ENCODE measurements at places on chromosomes 2 and 18.

DNA sequence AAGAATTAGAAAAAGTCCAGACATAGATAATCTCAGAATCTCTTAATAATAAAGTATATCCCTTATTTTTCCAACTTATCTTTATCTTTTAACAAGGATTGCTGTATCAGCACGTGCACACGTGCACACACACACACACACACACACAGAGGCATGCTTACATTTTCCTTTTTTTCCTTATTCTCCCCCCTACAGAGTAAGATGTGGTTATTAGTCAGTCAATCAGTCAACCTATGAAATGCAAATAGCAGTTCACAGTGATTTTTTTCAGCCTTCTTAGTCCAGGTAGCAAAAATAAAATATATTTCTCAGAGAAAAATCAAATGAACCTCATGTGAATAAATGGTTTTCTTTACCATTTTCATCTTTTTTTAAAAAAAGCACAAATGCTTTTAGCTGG is 506.2 kb upstream of the SLC39A10 start:
- no peak for DNase-seq

- DNase-seq, result peak; percentile 33
Observed at GRCh38 chr2:111946294-111947114, 48.1 kb downstream of the MERTK start.

DNA sequence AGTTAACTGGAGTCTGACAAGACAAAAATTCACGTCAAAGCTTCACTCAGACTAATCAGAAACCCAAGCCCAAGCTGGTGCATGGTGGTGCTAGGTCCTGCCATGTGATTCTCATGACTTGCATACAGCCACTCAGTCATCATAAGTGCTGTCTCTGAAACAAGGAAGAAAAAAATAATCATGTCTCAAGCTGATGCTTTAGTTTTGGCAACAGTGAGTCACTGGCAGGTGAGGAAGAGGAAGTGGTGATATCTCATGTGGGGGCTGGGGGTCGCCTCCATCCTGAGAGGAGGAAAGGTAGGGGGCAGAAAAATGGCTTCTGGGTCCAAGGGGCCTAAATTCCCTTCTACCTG is 136.3 kb downstream of the TMEM163 start:
- no peak for DNase-seq

- no peak for DNase-seq
Observed at GRCh38 chr2:231374771-231375170, 20.7 kb upstream of the B3GNT7 start.

- DNase-seq, result no peak
Observed at GRCh38 chr18:59079264-59079663, 60.4 kb upstream of the SEC11C start.

GRCh38 chr2:121076885-121077549 is 208.0 kb downstream of the TFCP2L1 start:
- no peak for DNase-seq

GRCh38 chr18:62976227-62976626 is 260.9 kb downstream of the PHLPP1 start:
- no peak for DNase-seq

DNA sequence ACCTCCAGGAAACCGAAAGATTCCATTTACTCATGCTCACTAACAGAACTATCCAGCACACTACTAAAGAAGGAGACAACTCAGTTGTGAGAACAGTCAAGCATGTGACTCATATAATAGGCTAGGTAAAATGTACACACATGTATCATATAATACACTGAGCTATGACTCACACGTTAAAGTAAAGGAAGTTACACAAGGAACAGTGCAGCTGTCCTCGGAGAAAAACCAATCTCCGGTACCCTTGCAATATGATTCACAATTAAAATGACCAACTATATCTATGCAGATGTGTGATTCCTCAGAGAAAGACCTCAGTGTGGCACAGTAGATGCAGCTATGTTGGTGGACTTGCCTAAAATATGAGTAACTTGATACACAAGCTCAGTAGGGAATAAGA is 76.5 kb downstream of the STRN start:
- DNase-seq, result no peak

- no peak for DNase-seq
Observed at GRCh38 chr2:99864561-99865553, 277.5 kb downstream of the AFF3 start.

DNA sequence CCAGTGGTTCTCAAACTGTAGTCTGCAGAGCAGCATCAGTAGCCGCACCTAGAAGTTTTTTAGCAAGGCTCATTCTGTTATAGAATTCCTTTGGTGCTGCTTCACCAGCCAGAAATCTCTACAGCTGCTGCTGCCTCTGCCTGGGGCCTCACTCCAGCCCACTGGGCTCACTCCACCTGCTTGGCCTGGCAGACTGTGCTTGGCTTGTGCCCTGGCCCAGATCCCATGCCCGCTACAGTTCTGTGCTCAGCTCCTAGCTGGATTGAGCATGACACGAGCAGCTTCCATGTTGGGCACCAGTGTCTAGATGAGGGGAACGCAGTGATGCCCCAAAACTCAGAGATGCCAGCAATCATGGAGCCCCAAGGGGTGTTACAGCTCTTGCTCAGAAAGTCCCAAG is 22.6 kb downstream of the MAPK4 start:
- peak; percentile 26 for DNase-seq

- DNase-seq, result peak; percentile 42
Observed at GRCh38 chr2:234500394-234501006, 3.6 kb upstream of the ARL4C start.

- no peak for DNase-seq
Observed at GRCh38 chr2:134875309-134875708, 36.9 kb downstream of the ACMSD start.

All from right hindlimb (tissue), 1 donor.